Activated CD8-positive, alpha-beta T cell treated with anti-CD3 and anti-CD28 coated beads, Interleukin-2, amount 10 ng/mL, durations not matched to agents 7 days and 5 days (primary cell): ENCODE measurements at places on chromosomes 7 and 10. TPM values are rescaled to one million over a fixed set of nuclear protein-coding genes. Genes with fewer than 3 reads are reported as not detected.

Gene ARMC3
- not detected for total RNA-seq

Gene CCDC172
- total RNA-seq = not detected

Gene PPP1R3C
- not detected for total RNA-seq

Gene RTKN2
- total RNA-seq = 2.6 TPM

Gene NFE2L3
- total RNA-seq = 9.7 TPM

Gene HOXA5
- total RNA-seq = not detected

Gene FAM241B
- 5.4 TPM for total RNA-seq

Gene RADIL
- 0.82 TPM for total RNA-seq

Gene SDHAF3
- 21.0 TPM for total RNA-seq

Gene HECW1
- total RNA-seq = not detected

Gene ARHGAP21
- total RNA-seq = 28.1 TPM
